HL-60 (cell line): ENCODE measurements at places on chromosomes 6 and 20.

- DNase-seq = no peak
These were observed 211.8 kb downstream of the QKI start for GRCh38 chr6:163626073-163626867.

DNA sequence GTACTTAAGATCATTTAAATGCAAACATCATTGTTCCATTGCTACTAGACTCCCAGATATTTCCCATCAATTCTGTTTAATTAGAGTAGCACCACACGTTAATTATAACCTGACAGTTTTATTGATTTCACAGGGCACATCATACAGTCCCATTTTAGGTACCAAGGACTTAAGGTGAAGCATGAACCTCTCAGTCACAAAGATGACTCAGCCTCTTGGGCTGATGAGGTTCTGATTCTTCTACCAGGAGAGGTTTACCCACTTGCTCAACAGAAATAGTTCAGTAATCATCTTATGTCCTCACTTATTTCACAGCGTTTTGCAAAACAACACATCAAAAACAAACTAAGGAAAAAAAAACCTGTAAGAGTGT lies 98.5 kb downstream of the HIVEP2 start:
- no peak for DNase-seq

DNA sequence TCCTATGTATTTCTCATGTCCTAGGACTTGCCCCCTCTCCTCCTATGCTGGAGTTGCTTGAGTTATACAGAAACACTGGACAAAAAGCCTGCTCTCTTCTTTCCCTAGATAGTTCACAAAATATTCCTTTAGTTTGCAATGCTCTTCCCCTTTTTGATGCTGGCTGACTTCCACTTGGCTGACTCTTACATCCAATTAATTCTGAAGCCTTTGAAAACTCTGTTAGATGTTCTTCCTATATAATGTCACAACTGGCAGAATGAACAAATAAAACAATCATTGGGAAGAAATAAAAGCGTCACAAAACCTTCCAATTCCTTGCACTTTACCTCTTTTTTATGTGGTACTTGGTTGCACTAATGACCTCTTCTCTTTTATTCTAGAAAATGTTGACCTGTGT lies 253.8 kb upstream of the CITED2 start:
- DNase-seq = no peak

GRCh38 chr20:18176318-18176785 lies 38.7 kb downstream of the KAT14 start:
- no peak for DNase-seq

DNA sequence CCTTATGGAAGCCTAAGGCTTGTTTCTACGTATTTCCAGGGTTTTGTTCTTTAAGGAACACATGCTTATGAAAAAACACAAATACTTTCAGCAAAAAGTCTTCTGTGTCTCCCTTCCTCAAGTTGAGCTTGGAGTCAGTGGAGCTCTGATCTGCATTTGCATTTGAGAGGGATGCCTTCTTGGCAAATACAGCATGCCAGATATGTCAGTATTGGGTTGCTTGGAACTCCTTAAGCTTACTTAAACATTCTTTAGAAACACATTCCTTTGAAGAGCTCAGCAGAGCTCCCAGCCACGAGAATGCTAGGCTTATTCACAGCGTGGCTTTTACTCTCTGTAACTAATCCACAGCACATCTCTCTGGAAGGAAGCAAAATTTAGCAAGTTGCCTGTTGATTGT lies 68.3 kb downstream of the ANKRD6 start:
- DNase-seq = no peak

DNA sequence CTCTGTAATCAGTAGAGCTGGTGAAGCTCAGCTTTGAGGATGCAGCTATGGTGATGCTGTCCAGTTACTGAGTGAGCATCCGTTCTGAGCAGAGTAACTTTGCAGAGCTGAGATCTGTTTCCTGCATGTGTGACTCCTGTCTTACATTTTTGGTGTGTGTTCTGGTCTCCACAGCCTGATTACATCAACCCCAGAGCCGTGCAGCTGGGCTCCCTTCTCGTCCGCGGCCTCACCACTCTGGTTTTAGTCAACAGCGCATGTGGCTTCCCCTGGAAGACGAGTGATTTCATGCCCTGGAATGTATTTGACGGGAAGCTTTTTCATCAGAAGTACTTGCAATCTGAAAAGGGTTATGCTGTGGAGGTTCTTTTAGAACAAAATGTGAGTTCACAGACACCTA lies 81.6 kb downstream of the FAM120B start:
- no peak for DNase-seq
